ENCODE measurements at places on chromosomes 3 and 15. TPM values are rescaled to one million over a fixed set of nuclear protein-coding genes. Genes with fewer than 3 reads are reported as not detected.

DNA sequence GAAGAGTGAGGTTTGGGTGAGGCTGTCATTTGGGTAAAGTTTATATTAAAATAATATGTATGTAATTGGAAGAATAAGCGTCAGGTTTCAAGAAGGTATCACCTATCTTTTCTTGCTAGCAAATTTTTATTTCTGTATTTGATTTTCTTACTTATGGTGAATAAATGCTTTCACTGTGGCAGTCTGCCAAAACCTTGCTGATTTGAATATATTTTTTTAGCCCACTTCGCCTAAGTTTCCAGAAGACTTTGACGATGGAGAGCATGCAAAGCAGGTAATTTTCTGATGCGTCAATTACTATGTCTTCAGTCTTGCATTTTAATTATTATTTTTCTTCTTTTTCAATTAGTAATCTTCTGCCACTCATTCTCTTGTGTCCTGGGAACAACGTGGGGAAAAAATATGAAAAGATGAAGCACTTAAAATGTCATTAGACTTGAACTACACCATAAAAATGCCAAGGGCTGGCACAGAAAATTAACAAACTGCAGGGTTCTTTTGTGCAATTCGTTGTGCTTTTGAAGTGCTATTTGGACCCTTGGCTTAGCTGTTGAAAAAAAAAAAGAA lies 40.4 kb downstream of the SRP14 start:
- no peak overlapping the region for H3K4me3 ChIP-seq
- H3K27me3 ChIP-seq = no peaks in the 10 kb centered on the region
- H3K4me1 ChIP-seq = no peaks in the 10 kb centered on the region
- DNase-seq = no peak
- peaks cover 29% of the 10 kb centered on the region for H3K36me3 ChIP-seq

GRCh38 chr15:37929238-37929637 lies 5.2 kb upstream of the TMCO5A start:
- no peaks in the 10 kb centered on the region for H3K27me3 ChIP-seq
- no peak overlapping the region for H3K4me3 ChIP-seq
- H3K27ac ChIP-seq = no peak overlapping the region
- DNase-seq = no peak

GRCh38 chr3:47533481-47533880 lies 20.0 kb upstream of the ELP6 start:
- no peak overlapping the region for H3K4me3 ChIP-seq
- H3K36me3 ChIP-seq = no peaks in the 10 kb centered on the region
- no peak for DNase-seq

- peaks cover 17% of the 10 kb centered on the region for H3K27me3 ChIP-seq
- H3K27ac ChIP-seq = peak overlapping the region; percentile 68
Measured at GRCh38 chr15:32042269-32042972, 12.1 kb downstream of the CHRNA7 start.

- peaks cover 5% of the 10 kb centered on the region for H3K4me1 ChIP-seq
- no peak overlapping the region for H3K4me3 ChIP-seq
- no peaks in the 10 kb centered on the region for H3K27me3 ChIP-seq
- DNase-seq = no peak
Measured at GRCh38 chr15:73305331-73306211, 63.2 kb downstream of the HCN4 start.

DNA sequence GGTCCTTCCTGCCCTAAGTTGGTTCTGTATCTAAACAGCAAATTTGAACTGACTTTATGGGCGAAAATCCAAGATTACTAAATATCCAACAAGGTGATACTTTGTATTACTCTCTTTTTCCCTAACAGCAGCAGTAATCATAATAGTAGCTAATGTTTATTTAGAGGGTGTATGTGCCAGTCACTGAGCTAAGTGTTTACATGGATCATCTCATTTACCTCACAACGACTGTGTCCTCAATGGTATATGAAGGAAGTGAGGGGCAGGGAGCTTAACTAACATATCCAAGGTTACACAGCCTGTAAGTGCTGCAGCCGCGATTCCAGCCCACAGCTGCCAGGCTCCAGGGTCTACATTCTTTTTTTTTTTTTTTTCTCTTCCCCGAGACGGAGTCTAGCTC lies 10.3 kb upstream of the LRRC34 start:
- no peak for DNase-seq
- H3K27me3 ChIP-seq = no peaks in the 10 kb centered on the region
- H3K36me3 ChIP-seq = no peaks in the 10 kb centered on the region
- peaks cover 14% of the 10 kb centered on the region for H3K4me1 ChIP-seq
- no peak overlapping the region for H3K4me3 ChIP-seq
- H3K27ac ChIP-seq = no peak overlapping the region

- no peak for DNase-seq
- peaks cover 31% of the 10 kb centered on the region for H3K4me1 ChIP-seq
- H3K27ac ChIP-seq = no peak overlapping the region
Measured at GRCh38 chr15:80480909-80481308, 76.7 kb downstream of the ARNT2 start.

GRCh38 chr15:77409259-77410156 lies 10.4 kb downstream of the PEAK1 start:
- H3K27ac ChIP-seq = no peak overlapping the region
- peaks cover 9% of the 10 kb centered on the region for H3K4me1 ChIP-seq
- peaks cover 5% of the 10 kb centered on the region for H3K36me3 ChIP-seq
- no peak for DNase-seq

GRCh38 chr3:87120881-87121280 lies 106.2 kb upstream of the CHMP2B start:
- H3K27me3 ChIP-seq = peaks cover 2% of the 10 kb centered on the region
- DNase-seq = no peak
- H3K4me3 ChIP-seq = no peak overlapping the region
- H3K27ac ChIP-seq = no peak overlapping the region

- H3K27me3 ChIP-seq = no peaks in the 10 kb centered on the region
- peak; percentile 43 for DNase-seq
Measured at GRCh38 chr3:126153695-126154360, 26.6 kb downstream of the ALDH1L1 start.

GRCh38 chr15:60721707-60722106 lies 242.8 kb upstream of the ICE2 start:
- no peaks in the 10 kb centered on the region for H3K36me3 ChIP-seq
- no peak overlapping the region for H3K27ac ChIP-seq
- DNase-seq = no peak
- H3K27me3 ChIP-seq = no peaks in the 10 kb centered on the region

GRCh38 chr3:170421111-170421641 lies 2.5 kb downstream of the CLDN11 start:
- H3K36me3 ChIP-seq = peaks cover 12% of the 10 kb centered on the region
- peaks cover 29% of the 10 kb centered on the region for H3K27me3 ChIP-seq
- H3K4me3 ChIP-seq = peak overlapping the region; percentile 86
- H3K27ac ChIP-seq = no peak overlapping the region
- peaks cover 42% of the 10 kb centered on the region for H3K4me1 ChIP-seq

DNA sequence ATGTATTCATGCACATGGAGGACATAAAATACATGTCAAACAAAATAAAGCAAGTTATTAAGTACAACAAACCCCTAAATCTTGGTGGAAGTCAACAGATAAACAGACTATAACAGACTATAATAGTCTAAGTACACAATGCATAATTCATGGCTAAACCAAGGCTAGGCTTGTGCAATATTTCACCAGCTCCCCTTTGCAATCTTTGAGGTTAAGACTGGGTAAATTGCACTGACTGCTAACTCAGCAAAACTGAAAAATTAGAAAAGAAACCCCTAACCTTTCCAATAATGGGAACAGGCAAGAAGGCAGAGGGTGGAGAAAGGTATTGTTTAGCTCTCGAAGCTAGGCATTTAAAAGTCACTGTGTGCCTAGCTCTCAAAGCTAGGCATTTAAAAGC lies 304.9 kb upstream of the WNT5A start:
- peaks cover 3% of the 10 kb centered on the region for H3K27me3 ChIP-seq
- H3K4me3 ChIP-seq = no peak overlapping the region
- H3K36me3 ChIP-seq = peaks cover 5% of the 10 kb centered on the region
- H3K4me1 ChIP-seq = peaks cover 40% of the 10 kb centered on the region

- H3K4me1 ChIP-seq = no peaks in the 10 kb centered on the region
- H3K27me3 ChIP-seq = no peaks in the 10 kb centered on the region
- H3K27ac ChIP-seq = no peak overlapping the region
- peaks cover 53% of the 10 kb centered on the region for H3K36me3 ChIP-seq
- no peak for DNase-seq
Measured at GRCh38 chr3:134180761-134181160, 69.9 kb downstream of the RYK start.

DNA sequence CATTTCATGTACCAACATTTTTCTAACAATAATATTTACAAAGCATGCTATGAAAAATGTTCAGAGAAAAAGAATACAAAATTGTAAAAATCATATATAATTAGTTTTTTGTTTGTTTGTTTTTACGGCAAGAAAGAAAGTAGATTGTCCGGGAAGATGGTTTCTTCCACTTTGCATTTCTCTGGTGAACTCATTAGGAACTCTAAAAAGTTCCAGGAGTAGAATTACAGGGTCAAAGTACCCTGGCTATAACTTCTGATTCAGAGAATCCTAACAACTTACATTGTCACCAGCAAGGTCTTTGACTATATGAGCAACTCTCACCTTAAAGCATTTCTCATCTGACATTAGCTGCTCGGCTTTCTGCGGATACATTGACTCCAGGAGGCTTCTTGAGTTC lies 196.7 kb downstream of the PDE8A start:
- H3K36me3 ChIP-seq = no peaks in the 10 kb centered on the region
- H3K27ac ChIP-seq = peak overlapping the region; percentile 36
- no peaks in the 10 kb centered on the region for H3K27me3 ChIP-seq
- DNase-seq = no peak

DNA sequence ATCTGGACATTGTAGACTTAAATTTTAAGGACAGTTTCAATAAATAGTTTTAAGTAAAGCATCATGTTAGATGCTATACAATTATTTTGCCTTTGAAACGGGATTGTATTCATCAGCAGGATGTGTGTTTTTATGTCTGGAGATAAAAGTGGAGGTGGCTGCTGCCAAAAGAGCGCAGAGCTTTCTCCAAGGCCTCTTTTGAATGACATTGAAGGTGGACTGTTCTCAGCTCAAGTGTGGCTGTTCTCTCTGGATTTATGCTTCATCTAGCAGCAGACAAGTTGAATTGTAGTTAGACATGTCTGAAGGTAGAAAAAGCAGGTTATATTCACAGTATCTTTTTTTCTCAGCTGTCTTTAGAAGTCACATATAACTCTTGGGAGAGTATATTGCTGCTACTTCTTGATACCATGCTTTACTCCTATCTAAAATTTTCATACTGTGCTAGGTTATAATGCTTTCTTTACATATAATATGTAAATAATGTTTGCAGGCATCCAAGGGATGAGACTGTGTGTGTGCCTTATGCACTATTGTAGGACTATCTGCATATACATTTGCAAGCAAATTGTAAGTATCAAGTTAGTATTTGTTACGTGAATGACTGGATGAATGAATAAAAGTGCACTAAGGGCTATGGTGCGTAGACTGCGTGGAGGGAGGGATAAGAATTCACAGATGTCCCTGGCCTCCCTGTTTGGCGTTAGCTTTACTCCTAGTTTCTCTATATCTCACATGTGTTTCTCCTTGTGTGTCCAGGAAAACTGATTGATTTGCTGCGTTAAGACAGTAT lies 340.1 kb downstream of the NAALADL2 start:
- DNase-seq = no peak
- H3K4me1 ChIP-seq = peaks cover 3% of the 10 kb centered on the region
- peaks cover 6% of the 10 kb centered on the region for H3K27me3 ChIP-seq
- no peak overlapping the region for H3K4me3 ChIP-seq

- no peak overlapping the region for H3K4me3 ChIP-seq
- DNase-seq = no peak
- no peaks in the 10 kb centered on the region for H3K27me3 ChIP-seq
- H3K4me1 ChIP-seq = peaks cover 6% of the 10 kb centered on the region
Measured at GRCh38 chr15:39142500-39142899, 438.4 kb upstream of the THBS1 start.

DNA sequence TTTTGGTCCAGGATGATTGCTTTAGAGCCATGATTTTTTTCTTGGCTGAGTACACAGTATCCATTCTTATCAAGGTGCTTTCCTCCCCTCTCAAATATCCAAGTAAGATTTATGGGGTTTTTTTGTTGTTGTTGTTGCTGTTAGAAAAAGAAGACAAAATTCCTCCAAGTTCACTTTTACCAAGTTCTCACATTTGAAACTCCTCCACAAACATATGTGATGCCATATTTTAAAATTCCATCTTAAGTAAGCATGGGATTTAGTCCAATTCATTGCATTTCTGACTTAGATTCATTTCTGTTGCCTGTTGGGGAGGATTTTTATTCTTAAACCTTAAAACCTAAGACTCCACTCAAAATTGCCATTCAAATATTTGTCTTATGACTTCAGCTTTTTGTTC lies 128.6 kb upstream of the SPATA12 start:
- no peak overlapping the region for H3K4me3 ChIP-seq
- H3K27me3 ChIP-seq = no peaks in the 10 kb centered on the region
- peaks cover 10% of the 10 kb centered on the region for H3K4me1 ChIP-seq
- peaks cover 4% of the 10 kb centered on the region for H3K36me3 ChIP-seq
- no peak for DNase-seq
- no peak overlapping the region for H3K27ac ChIP-seq

DNA sequence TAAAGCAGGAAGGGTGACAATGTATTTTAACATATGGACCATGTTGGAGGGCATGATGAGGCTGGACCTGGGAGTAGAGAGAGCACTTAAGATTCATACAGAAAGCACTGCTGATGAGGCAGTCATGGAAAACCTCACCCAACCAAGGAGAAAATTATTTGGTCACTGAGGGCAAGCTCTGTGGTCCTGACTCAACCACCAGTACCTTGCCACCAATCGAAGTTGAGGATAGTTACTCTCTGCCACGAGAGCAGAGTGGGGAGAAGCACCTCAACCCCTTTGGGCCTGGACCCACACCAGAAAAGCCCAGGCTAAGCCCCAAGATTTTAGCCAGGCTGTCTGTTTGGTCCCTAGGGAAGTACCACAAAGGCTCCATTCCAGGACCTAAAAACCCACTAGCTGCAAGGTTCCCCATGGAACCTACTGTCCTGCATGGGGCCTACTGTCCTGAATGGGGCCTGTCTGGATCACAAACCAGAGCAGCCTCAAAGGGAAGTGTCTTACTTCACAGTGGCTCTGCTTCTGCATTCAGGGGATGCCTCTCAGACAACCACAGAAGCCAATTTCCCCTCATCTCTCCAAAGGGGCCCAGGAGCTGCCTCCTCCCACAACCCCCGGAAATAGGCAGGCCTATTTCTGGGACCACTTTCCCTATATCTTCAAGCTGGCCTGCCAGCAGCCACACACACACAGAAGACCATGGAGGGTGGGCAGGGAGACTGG lies 4.2 kb downstream of the CCDC71 start:
- H3K4me1 ChIP-seq = peaks cover 21% of the 10 kb centered on the region
- no peak overlapping the region for H3K4me3 ChIP-seq
- no peaks in the 10 kb centered on the region for H3K27me3 ChIP-seq
- peaks cover 4% of the 10 kb centered on the region for H3K36me3 ChIP-seq
- no peak for DNase-seq

Gene PLA2G4B
- total RNA-seq = 19.9 TPM

Gene CDC25A
- 13.0 TPM for total RNA-seq

Gene MNS1
- 9.0 TPM for total RNA-seq

Gene RETNLB
- 1.1 TPM for total RNA-seq

Gene ATP13A5
- total RNA-seq = not detected

Gene LDHAL6B
- not detected for total RNA-seq

Gene KCNH8
- total RNA-seq = 1.2 TPM

Gene RLBP1
- total RNA-seq = not detected

Gene FBLN2
- total RNA-seq = 67.6 TPM

Gene MLH1
- 41.0 TPM for total RNA-seq

Gene CHRNA7
- 5.3 TPM for total RNA-seq

Gene ACVR2B
- 27.1 TPM for total RNA-seq

Gene ZNF774
- 5.5 TPM for total RNA-seq

Gene LRRC31
- total RNA-seq = 1.4 TPM

Gene PLAAT1
- 2.6 TPM for total RNA-seq

Gene TUSC2
- total RNA-seq = 39.0 TPM

Measured in type B pancreatic cell (in vitro differentiated cells).